NCI-H2227 treated with DMSO at 0.1 percent for 48 hours (cell line): ENCODE measurements at places on chromosomes 7 and 10.

DNA sequence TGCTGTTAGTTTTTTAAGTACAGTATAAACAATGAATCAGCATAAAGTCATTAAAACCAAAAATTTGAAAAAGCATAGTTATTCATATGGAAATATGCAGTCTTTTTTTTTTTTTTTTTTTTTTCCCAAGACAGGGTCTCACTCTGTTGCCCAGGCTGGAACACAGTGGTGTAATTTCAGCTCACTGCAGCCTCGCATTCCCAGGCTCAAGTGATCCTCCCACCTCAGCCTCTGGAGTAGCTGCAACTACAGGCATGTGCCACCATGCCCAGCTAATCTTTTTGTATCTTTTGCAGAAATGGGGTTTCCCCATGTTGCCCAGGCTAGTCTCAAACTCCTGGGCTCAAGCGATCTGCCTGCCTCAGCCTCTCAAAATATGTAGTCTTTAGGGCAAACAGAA lies 182.0 kb downstream of the SEMA3E start:
- no peak for DNase-seq

DNA sequence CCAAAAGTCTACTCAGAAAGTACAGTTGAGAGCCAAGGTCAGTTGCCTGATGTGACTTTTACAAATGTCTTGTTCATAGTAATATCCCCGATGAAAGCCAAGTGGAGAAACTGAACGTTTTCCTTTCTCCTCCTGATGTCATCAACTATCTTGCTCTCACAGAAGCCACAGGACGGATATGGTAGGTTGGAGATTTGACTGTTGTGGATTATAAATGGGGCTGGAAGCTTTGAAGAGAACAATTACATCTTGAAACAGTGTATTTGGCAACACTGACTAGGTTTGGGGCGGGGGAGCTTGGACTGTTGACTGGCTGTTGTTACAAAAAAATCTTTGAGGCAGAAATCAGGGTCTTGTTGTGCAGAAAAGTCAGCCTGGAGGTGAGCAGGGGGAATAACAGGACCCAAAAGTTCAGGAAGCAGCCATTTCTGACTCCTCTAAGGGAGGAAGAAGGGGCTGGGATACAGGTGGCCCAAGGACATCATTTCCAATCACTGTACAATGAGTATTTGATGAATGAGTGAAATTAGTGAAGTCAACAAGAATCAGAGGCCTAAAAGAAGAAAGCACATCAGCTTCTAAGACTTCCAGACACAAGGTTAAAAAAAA lies 24.3 kb downstream of the PLEKHS1 start:
- DNase-seq = no peak

- DNase-seq = no peak
Measured at GRCh38 chr7:148182264-148182663, 408.3 kb upstream of the C7orf33 start.

DNA sequence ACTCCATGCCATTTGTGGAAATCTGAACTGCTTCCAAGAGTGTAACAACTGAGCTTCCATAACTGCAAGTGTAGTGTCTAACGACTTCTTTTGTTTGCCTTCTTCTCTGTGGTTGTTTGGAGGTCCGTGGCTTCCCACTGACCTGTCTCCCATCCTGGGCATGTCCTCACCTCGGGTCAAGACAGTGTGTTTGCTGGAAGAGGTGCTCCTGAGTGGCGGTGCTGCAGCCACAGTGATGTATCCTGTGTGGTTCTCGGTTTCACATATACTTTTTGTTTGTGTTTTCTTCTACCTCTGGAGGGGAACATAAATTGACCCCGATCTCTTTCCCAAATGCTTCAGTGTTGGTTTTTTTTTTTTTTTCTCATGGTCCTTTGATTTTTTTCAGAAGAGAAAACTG lies 84.7 kb upstream of the NPVF start:
- no peak for DNase-seq

- no peak for DNase-seq
Measured at GRCh38 chr7:131066635-131067034, 261.0 kb upstream of the MKLN1 start.

GRCh38 chr7:150973571-150974451 lies 4.3 kb downstream of the KCNH2 start:
- no peak for DNase-seq

DNA sequence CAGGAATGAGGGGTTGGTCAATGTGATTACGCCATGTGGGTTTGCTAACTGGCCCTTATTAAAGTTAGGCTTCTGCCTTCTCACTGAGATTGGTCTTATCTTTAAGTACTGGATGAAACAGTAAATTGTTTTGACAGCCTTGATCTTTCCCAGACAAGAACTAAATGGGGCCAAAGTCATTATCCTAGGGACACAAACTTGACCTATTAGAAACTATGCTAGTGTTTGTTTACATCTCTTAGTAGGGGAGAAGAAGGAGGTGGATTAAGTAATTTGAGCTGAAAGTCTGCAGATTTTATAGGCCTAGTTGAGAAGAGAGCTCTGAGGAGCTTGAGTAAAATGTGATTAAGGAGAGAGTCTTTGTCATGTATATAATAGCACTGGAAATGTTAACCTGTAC lies 386.9 kb downstream of the HTR7 start:
- DNase-seq = no peak

- no peak for DNase-seq
Measured at GRCh38 chr10:17169803-17170202, 31.7 kb downstream of the TRDMT1 start.

DNA sequence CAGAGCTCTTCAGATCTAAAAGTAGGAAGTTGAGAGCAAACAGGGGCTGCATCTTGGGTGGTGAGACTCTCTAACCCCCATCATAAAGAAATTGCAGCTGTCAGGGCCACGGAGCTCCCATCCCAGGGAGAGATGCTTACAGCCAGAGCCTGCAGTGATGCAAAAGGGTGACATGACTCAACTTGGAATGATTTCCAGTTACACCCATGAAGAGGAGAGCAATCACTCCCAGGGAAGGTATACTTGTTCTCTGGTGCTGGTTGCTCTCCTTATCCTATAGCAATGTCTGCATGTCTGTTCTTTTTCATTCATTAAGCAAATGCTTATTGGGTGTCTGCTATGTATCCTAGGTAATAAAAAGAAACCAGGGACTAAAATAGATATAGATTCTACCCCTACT lies 228.0 kb downstream of the RAB11FIP2 start:
- DNase-seq = no peak

- no peak for DNase-seq
Measured at GRCh38 chr10:79020015-79020491, 48.7 kb upstream of the ZMIZ1 start.

DNA sequence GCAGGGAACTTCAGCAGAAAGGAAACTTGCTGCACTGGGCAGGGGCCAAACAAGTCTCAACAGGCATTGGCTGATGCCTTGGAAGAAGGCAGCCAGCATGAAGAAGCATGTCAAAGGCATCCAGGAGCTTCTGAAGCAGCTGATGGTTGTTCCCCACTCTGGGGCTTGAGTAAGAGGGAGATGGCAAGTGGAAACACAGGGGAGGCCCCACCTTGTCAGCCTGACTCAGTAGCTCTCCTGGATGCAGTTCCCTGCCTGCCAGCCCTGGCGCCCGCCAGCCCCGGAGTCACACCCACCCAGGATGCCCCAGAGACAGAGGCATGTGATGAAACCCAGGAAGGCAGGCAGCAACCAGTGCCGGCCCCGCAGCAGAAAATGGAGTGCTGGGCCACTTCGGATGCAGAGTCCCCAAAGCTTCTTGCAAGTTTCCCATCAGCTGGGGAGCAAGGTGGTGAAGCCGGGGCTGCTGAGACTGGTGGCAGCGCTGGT lies 96.5 kb downstream of the TACC2 start:
- DNase-seq = no peak

GRCh38 chr7:13835442-13835841 lies 154.0 kb downstream of the ETV1 start:
- DNase-seq = no peak

- peak; percentile 11 for DNase-seq
Measured at GRCh38 chr10:63767138-63767801, 246.1 kb downstream of the REEP3 start.

- no peak for DNase-seq
Measured at GRCh38 chr7:54629771-54630170, 87.6 kb downstream of the VSTM2A start.

DNA sequence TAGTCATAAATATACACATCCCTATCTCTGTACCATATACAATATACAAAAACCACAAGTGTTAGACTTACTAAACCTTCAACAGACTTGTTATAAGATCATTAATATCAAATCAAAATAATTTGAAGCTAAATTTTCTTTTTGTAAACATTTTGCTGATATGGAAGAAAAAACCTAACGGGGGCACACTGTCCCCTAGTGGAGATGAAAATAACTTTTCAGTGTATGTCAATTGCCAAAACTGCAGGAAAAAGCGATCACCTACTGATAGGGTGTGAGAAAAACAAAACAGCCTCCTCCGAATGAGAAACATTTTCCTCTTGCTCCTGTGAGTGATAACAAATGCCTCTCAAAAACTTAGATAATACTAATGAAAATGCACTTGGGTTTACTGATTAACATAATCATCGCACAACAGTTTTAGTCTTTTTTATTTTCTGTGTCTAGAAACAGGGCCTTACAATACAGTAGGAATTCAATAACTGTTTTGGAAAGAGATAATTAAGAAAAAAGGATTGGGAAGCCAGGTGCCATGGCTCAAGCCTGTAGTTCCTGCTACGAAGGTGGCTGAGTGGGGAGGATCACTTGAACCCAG lies 322.7 kb downstream of the CRPPA start:
- no peak for DNase-seq

DNA sequence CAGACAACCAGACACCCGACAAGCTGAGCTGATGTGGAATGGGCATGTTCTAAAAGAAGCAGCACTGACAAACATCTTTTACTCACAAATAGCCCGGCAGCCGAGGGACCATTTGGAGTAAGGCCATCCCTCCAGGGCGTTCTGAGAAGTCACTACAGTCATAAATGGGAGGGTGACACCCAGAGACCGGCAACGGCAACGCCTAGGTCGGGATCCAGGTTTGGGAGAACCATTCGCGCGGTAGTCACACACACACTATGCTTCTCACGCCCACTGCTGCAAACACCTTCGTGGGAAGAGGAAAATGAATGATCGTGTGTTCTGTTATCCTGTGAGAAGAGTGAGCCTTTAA lies 9.8 kb downstream of the TNS3 start:
- no peak for DNase-seq

DNA sequence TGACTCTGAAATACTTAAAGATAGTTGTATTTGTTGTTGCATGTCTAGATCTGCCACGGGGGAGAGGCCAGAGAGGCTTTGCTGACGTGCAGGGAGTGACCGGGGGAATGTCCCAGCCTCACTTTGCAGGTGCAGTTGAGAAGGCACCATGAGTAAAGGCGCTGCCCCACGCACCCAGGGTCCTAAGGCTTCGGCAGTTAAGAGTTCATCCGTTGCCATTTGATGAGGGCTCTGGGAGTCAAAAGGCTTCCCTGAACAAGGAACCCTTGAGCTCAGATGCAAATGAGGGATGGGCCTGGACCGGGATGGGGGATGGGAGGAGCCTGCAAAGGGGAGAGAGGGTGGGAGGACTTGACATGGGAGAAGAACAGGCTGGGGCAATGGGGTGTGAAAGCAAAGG lies 20.4 kb downstream of the PPP2R2D start:
- DNase-seq = no peak

DNA sequence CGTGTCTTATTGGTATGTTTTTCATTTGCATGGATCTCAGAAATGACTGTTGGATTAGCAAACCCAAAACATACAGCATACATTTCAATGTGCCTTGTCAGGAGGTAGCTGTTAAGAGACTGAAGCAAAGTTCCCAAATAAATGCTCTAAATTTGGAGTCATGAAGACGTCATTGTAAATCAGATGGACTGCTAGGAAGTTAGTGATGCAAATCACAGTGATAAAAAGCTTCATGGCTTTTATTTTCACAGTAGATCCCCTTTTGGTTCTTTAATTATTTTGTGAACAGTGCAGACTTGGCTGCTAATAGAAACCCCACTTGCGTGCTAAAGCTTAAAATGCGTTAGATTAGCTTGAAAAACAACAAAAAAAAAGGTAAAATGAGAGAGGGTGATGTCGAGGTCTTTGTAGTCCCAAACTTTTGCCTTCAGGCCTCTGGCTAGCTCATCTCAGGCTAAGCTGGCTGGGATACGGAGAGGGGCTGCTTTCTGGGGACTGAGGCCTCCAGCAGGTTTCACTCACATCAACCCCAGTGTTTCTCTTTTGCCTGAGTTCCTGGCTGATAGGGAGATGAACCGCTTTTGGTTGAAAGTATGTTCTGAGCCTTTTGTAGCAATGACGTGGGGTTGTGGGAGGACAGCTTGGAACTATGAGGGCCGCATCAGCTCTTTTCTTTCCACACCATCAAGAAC lies 107.1 kb upstream of the CDCA7L start:
- DNase-seq = no peak
